Frontal cortex (tissue), 4 donors: ENCODE measurements at places on chromosomes 6 and 20. TPM values are rescaled to one million over a fixed set of nuclear protein-coding genes. Genes with fewer than 3 reads are reported as not detected.

The HLA-DQA2 gene
- total RNA-seq = not detected

The RNF182 gene
- 35.1 TPM for total RNA-seq

The SNPH gene
- 21.6 TPM for total RNA-seq

The BPHL gene
- total RNA-seq = 26.5 TPM

The HLA-DMB gene
- 0.82 TPM for total RNA-seq

The FHL5 gene
- total RNA-seq = 0.41 TPM

The SLC17A1 gene
- total RNA-seq = not detected

The RRAGD gene
- total RNA-seq = 103 TPM

The MUC21 gene
- total RNA-seq = not detected

The ADGRF1 gene
- not detected for total RNA-seq

The TSBP1 gene
- total RNA-seq = not detected

The SIGLEC1 gene
- under 0.01 TPM for total RNA-seq

The C6orf163 gene
- total RNA-seq = 4.9 TPM

The GMPR gene
- total RNA-seq = 2.4 TPM

The LAMA5 gene
- 11.4 TPM for total RNA-seq

The SLC35F1 gene
- total RNA-seq = 97.0 TPM
